ENCODE measurements at places on chromosomes 3 and 15. TPM values are rescaled to one million over a fixed set of nuclear protein-coding genes. Genes with fewer than 3 reads are reported as not detected.

Gene TPRG1
- 1.1 TPM for total RNA-seq

Gene ANKRD63
- total RNA-seq: not detected

GRCh38 chr15:74315626-74316025 is 51.8 kb downstream of the CYP11A1 start:
- DNase-seq: no peak

DNA sequence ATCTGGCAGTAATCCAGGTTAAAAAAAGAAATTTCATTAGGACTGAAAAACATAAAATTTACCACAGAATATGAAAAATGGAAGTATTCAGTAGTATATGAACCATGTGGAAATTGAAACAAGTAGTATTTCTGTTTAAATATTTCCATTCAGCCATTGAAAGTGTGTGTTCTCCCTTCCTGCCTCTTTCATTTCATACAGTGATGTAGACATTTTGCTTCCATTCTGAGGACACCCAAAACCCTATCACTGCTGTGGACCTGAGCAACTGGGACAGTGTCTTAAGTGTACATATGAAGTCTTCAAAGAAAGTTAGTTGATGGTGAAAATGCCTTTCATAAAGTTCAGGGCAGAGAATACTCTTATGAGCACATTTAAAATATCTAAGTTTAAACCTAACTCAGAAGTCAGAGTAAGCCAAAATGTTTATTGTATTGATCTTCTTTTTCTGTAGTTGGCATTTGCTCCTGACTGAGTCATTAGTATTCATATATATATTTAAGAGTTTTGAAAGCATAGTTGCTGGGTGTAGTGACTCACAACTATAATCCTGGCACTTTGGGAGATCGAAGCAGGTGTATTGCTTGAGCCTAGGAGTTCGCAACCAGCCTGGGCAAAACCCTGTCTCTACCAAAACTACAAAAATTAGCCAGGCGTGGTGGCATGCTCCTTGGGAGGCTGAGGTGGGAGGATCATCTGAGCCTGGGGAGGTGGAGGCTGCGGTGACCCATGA is 198.8 kb downstream of the KLHL25 start:
- no peak for DNase-seq

- no peak for DNase-seq
Observed at GRCh38 chr3:138066972-138067371, 48.4 kb downstream of the DZIP1L start.

DNA sequence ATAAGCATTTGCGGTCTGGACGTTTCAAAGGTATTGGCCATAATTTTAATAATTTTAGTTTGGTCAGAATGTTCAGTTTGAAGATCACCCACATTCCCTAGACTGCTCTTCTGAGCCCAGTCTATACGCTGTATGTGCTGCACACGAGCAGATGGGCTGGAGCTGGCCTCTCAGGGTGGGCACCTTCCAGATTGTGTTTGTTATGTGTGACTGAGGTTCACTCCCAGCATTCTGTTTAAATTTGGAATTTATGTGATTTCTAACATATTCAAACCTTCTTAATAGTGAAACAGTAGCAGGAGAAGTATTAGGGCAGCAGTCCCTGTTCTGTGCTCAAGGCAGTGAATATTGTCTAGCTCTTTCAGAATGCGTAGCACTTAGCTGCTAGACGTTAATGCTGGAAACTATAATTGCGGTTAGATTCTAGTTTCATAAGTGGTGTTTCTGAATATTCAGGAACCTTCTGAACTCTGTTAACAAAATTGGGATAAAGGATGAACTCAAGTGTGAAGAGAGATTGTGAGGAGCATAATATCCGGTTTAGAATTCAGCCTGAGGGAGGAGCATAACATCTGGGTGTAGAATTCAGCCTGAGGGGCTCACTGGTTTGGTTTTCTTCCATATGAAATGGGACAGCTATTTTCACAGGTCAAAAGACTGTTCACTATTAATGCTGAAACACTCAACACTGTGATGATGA is 68.6 kb upstream of the RPL35A start:
- DNase-seq: no peak

Gene BNIP2
- total RNA-seq: 56.1 TPM

Gene PRRT3
- total RNA-seq: 0.96 TPM
